Bone marrow (tissue), 2 donors: ENCODE measurements at places on chromosomes 13 and 19.

- no peak for DNase-seq
These were observed 38.8 kb downstream of the ARHGEF7 start for GRCh38 chr13:111153977-111154332.

DNA sequence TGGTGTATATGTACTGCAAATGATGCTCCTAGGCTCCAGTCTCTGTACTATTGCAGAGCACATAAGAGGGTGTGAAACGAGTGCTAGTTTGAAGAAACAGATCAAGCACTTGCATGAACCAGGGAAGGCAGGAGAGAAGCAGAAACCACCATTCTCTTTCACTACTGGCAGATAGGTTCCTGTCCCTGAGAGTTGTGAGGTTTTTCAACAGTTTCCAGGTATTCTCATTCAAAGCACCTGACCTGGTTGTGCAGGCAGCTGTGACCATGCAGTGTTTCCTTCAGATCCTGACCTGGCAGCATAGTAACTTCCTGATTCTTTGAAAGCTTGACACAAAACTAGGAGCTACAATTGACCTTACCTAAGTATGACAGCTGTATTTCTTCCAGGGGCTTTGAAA is 164.9 kb downstream of the UFM1 start:
- no peak for DNase-seq

DNA sequence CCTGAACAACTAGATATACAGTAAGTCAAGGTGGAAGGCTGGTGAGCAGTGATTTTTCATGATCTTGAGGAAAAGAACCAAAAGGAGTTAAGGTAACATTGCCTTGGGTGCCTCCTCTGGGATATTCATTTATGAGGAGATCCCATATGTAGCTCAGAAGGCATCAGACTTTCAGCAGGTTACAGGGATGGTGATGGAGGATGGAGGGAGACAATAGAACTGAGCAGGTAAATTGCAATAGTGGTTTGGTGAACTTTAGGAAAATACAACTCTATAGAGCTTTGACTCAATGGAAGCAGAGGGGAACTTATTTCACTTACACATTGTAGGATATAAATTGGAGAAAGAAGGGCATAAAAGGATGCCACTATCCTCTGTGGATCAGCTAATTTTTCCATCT is 243.4 kb upstream of the SPRY2 start:
- no peak for DNase-seq

- peak; percentile 34 for DNase-seq
These were observed 139.0 kb downstream of the FLT1 start for GRCh38 chr13:28355822-28356371.

DNA sequence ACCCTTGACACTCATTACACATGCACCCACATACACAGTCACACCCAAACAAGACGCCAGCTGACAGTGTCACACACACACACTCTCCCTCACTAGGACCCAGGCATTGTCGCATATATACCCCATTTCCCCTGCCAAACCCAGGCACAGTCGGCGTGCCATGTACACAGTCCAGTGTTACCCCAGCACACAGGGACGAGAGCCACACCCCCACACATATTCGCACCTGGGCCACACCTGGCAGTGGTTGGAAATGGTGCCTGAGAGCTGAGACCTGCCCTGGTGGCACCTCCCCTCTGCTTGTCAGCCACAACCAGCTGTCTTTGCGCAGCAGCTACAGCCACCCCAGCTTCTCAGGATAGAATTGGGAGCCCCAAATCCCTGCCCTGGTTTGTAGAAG is 9.0 kb downstream of the NFIX start:
- no peak for DNase-seq

DNA sequence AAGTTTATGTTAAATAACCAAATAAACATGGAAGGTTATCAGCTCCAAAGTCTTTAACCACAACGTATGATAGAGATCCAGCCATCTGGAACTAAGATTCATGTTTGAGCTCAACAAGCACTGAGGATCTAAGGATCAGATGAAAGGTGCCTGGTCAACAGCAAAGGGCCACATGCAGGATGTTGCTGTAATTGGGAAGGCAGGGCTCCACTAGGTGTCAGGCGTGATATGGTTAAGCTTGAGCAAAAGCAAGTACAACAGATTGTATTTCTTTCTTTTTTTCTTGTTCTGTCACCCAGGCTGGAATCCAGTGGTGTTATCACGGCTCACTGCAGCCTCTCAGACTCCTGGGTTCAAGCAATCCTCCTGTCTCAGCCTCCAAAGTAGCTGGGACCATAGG is 12.0 kb downstream of the EBPL start:
- DNase-seq = no peak

DNA sequence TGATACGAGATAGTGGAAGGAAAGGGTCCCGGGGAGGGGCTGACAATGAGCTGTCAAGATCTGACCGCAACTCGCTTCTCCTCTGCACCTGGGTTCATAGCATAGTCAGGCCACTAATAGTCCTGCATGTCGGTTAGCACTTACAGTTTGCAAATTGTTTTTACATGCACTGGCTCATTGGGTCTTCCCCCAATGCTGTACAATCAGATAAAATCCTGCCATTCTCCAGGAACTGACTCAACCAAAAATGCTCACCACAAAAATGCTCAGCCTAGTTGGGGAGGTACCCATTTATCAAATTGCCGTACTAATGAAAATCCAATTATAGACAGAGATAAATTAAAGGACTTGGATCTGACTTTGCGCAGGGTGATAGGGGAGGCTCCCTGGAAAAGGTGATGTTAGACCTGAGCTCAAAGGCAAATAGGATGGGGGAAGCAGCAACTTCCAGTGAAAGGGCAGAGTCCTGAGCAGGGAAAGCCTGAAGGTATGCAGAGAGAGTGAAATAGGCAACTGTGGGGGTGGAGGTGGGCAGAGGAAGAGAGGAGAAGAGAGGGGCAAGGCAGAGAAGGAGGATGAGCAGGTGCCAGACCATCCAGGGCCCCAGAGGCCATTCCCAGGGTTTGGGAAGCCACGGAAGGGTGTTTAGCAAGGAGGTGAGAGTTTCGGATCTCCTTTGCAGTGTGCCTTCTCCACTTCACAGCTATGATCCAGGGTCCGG is 326.1 kb upstream of the TSHZ3 start:
- no peak for DNase-seq

- no peak for DNase-seq
These were observed 143.8 kb upstream of the RXFP2 start for GRCh38 chr13:31595563-31595962.

GRCh38 chr13:105070452-105070851 is 1465.0 kb downstream of the EFNB2 start:
- DNase-seq = no peak

DNA sequence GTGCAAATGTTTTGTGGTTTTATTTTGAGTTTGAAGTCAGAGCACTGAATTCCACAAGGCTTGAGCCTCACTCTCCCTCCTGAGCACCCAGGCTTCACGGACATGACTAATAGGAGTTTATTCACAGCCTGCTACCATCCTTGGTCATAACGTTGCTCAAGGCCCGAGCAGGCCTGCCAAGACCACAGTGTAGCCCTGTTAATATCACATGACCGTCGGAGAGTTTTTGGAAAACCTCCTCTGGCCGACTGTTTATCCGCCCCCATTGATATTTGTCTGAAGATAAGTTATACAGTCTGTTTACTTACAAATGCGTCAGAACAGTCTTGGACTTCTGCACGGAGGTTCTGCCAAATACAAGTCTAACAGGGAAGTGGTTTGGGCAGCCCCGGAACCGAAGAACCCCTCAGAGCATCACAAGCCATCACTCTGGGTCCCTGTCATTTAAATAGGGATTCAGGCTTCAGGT is 89.9 kb downstream of the COL4A2 start:
- DNase-seq = no peak

DNA sequence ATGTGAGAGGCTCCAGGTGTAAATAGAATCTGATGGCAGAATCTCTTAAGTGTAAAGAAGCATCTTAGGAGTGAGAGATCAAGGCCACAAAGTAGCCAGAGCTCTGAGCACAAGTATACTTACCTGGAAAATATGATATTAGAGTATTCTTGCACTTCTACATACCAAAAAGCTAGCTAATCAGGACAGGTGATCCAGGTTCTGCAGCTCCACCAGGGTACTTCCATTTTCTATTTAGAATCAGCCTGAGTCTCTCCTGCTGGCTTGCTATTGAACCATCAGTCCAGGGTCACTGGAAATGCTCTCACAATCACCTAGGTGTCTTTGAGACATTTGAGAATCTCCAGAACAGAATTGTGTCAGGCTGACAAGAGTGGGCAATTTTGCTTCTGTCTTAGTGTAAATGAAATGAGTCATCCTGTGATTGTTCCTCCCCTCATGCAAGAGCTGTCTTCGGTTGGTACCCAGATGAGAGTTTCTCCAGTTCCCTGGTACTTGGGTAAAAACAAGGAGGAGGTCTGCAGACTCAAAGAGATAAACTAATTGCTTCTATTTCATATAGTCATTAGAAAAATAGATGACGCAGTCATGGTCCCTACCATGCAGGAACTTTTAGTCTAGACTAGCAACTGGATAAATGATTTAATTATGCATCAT is 14.6 kb downstream of the ZNF254 start:
- DNase-seq = no peak

GRCh38 chr19:3607303-3608078 is 816 bp upstream of the TBXA2R start:
- DNase-seq = no peak

DNA sequence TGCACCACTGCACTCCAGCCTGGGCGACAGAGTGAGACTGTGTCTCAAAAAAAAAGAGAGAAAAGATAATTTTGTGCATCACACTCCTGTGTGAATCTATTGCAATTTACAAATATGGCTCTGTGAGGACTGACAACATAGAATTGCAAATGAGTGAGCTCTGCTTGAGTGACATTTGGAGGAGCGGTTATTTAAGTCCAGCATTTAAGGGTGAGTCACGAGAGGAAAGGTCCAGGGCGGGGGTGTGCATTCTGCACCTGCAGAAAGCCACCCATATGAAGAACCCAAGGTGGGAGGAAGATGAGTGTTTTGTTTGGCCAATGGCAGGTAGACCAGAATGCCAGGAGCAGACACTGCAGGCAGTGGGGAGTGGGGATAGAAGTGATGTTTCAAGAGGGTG is 58.5 kb downstream of the DGKH start:
- no peak for DNase-seq

DNA sequence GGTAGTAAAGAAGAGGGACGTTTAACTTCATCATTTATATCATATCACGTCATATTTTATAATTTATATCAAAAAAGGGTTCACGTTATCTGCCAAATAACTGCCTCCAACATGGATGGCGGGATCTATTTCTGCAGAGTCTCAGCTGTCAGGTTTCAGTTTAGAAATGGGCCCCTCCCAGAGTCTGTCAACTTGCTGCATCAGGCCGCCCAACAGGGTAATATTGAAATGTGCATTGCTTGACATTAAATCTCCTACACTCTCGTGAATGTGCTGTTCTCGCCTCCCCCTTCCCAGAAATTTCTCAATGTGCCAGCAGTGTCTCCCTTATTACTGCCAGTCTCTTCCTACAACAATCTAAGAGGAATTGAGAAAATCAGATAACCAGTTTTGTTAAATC is 96.9 kb downstream of the TRPC4 start:
- no peak for DNase-seq
